ENCODE measurements at places on chromosomes 6 and 20.

DNA sequence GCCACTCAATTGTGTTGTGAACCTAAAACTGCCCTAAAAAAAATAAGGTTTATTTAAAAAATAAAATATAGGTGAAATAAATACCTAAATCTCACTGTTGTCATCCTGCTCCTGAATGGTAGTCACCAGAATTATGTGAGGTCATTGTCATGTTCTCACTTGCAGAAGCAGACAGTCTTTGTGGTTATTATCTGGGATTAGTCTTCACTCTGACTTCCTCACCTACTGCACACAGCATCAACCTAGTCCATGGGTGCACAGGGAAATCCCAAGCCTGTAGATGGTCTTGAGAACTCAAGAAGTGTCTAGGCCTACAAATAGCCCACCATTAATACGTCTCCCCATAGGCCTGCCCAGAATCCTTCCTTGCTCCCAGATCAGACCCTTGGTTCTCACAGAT lies 97.0 kb downstream of the FOXF2 start:
- no peak for DNase-seq

DNA sequence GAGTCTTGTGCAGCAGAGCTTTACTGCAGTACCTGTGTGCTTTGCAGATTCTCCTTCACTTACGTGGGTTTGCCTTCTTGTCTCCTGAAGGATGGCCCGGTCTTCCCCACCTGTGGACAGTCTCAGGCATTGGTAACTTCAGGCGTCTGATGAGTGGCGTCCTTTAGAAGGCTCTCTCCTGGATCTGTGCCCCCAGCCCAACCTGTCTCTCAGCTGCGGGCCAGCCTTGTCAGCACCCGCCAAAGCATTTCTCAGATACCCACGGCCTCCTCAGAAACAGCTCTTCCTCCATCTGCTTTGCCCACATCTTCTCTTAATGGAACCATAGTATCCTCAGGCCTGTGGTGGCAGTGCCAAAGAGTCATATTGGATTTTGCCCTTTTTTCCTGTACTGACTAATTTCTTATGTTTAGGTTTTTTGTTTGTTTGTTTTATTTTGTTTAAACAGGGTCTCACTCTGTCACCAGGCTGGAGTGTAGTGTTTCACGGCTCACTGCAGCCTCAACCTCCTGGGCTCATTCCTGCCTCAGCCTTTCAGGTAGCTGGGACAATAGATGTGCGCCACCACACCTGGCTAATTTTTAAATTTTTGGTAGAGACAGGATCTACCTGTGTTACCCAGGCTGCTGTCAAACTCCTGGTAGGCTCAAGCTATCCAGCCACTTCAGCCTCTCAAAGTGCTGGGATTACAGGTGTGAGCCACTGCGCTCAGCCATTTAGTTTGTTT lies 96.6 kb downstream of the ARID1B start:
- no peak for DNase-seq

DNA sequence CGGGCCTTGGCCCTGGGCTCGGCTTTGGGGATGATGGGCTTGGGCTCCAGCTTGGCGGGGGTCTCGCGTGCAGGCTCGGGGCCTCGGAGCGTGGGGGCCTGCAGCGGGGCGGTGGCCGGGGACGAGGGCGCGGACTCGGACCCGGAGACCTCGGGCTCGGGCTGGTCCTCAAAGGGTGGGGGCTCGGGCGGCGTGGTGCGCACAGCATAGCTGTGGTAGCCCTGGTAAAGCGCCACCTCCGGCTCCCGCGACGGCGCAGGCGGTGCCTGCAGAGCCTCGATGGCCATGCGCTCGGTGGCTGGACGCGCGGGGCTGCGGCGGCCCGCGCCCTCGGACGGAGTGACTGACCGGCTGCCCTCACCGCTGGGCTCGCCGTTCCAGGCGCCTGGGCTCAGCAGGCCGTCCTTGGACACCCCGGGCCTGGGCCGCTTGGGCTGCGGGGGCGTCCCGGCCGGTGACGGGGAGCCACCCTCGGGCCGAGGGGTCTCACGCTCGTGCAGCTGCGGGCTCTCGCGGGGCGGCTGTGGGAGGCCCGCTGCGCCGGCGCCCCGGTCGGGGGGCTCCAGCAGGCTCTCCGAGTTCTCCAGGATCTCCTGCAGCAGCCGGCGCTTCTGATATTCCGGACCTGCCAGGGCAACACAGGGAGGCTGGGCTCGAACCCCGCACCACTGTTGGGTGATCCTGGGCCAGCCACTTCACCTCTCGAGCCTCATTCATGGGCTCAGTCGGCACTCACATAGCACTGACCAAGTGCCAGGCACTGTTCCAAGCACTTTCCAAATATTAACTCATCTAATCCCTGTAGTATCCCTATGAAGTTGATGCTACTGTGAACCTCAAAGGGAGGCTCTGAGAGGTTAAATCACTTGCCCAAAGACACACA lies 71.0 kb downstream of the JPH2 start:
- no peak for DNase-seq

GRCh38 chr20:24211972-24212371 lies 223.4 kb upstream of the GGTLC1 start:
- no peak for DNase-seq

DNA sequence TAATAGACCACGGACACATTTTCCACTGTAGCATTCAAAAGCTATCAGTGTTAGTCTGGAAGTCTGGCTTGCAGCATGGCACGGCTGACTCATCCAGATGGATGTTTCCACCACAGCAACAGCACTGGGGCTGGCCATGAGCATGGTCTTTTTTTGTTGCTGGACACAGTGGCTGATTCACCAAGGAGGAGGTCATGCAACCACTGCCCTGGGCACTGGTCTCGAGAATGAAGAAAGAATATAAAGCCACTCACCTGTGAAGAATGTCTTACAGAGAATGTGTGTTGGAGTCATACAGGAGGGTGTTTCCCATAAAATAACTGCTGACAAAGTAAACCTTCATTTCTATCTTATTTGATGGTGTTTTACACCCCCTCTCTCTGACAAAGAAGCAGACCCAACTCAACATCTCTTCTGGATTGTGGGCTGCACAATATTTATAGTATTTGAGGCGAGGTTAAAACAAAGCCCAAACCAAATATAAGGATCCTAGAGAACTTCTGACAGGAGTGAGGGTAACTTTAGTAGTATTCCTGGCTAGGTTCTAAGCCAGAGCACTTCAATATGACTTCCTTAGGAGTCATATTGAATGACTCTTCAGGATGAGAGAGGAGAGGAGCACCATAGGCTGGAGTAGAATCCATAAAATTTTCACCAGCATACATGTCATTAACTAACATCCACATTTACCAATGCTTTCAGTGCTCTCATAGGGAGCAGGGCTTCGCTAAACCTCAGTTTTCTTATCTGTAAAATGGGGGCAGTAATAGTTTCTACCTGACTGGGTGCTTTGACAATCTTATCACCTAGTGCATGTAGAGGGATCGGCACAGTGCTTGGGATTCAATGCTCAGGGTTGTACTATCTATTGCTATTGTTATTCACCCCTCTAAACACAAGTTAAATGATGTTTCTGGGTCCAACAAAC lies 121.4 kb downstream of the KIF13A start:
- DNase-seq, result no peak

DNA sequence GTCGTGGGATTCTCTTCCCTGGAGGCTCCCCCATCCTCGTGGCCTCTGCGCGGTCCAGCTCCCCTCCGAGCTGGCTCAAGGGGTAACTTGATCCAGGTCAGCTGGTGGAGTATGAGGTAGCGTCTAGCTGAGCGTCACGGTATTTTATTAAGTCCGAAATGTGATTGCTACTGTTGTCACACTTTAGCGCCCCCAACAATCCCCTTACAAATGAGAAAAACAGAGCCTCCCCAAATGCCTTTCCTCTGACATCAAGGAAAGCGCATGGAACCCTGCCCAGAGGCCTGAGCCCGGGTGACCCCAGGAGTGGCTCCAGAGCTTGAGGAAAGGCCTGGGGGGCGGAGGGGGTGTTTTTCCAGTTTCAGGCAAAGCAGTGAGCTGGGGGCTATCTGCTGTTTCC lies 192.4 kb downstream of the ZMYND8 start:
- no peak for DNase-seq

GRCh38 chr6:101534386-101534785 lies 140.9 kb downstream of the GRIK2 start:
- DNase-seq, result no peak

DNA sequence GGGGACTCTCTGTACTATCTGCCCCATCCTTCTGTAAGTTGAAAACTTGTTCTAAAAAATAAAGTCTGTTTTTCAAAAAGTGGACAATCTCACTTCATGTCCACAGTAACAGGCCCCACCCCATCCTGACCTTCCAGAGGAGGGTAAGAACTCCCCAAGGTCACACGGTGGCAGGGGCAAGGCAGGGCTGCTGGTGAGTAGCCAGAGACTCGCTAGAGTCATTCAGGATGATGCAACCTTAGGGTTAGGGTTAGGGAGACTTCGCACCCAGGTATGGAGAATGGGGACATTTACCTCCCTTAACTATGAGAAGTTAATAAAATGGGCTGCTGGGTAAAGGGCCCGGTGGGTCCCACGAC lies 15.4 kb downstream of the PEDS1 start:
- no peak for DNase-seq

- DNase-seq, result no peak
Measured at GRCh38 chr20:8438748-8439147, 306.7 kb downstream of the PLCB1 start.

Data from stimulated activated CD4-positive, alpha-beta T cell treated with anti-CD3 and anti-CD28 coated beads, Interleukin-1b, Interleukin-23, amount 100 ng/mL, for 1 hour (primary cell).